Smooth muscle cell of the coronary artery (primary cell): ENCODE measurements at places on chromosomes 5 and 9. TPM values are rescaled to one million over a fixed set of nuclear protein-coding genes. Genes with fewer than 3 reads are reported as not detected.

The PCDHB13 gene
- 0.59 and 0.75 TPM in 2 replicates for total RNA-seq

The MCC gene
- 96.2 and 102 TPM in 2 replicates for total RNA-seq

The PCDHA13 gene
- 0.08 and 0.59 TPM in 2 replicates for total RNA-seq

The ERCC6L2 gene
- total RNA-seq: 38.3 and 56.4 TPM in 2 replicates

The MEGF10 gene
- total RNA-seq: under 0.01 TPM in 2 replicates

The MPDZ gene
- total RNA-seq: 33.0 and 68.1 TPM in 2 replicates

The DRD1 gene
- total RNA-seq: under 0.01 and 0.70 TPM in 2 replicates

The CACNA1B gene
- total RNA-seq: 0.08 TPM in 1 of 2 replicates, not detected in the other

The SLC6A19 gene
- not detected in 2 replicates for total RNA-seq

The CRAT gene
- total RNA-seq: 30.8 and 39.4 TPM in 2 replicates

The IFNA21 gene
- not detected in 2 replicates for total RNA-seq

The DBH gene
- total RNA-seq: not detected in 2 replicates

The TMEM174 gene
- not detected in 2 replicates for total RNA-seq

The MLANA gene
- not detected in 2 replicates for total RNA-seq

The LCN9 gene
- not detected in 2 replicates for total RNA-seq

The NEUROG1 gene
- total RNA-seq: not detected in 2 replicates

The PCDHGB1 gene
- total RNA-seq: 1.5 and 2.4 TPM in 2 replicates

The CATSPER3 gene
- total RNA-seq: 0.08 TPM in 1 of 2 replicates, not detected in the other

The ST6GALNAC4 gene
- 22.9 and 44.7 TPM in 2 replicates for total RNA-seq

The OLFM1 gene
- 0.15 and 4.2 TPM in 2 replicates for total RNA-seq

The LCN6 gene
- total RNA-seq: not detected in 2 replicates

The MYOZ3 gene
- 1.9 TPM in 1 of 2 replicates, not detected in the other for total RNA-seq

The BASP1 gene
- total RNA-seq: 53.4 and 93.1 TPM in 2 replicates

The PRDM9 gene
- not detected in 2 replicates for total RNA-seq

The GLRA1 gene
- not detected in 2 replicates for total RNA-seq

The LHX3 gene
- not detected in 2 replicates for total RNA-seq

The SPINK4 gene
- total RNA-seq: not detected in 2 replicates

The AQP7 gene
- total RNA-seq: 1.6 TPM in 1 of 2 replicates, not detected in the other

The C9 gene
- total RNA-seq: 1.4 TPM in 1 of 2 replicates, not detected in the other

The PSAT1 gene
- 27.0 and 81.6 TPM in 2 replicates for total RNA-seq

The SPOCK1 gene
- total RNA-seq: 273 and 727 TPM in 2 replicates

The DMRTA1 gene
- 0.12 and 0.30 TPM in 2 replicates for total RNA-seq

The PCDHA10 gene
- 0.08 and 1.4 TPM in 2 replicates for total RNA-seq

The TAF11L5 gene
- not detected in 2 replicates for total RNA-seq

The WWC1 gene
- 0.38 and 3.2 TPM in 2 replicates for total RNA-seq

The ELOVL7 gene
- total RNA-seq: under 0.01 TPM in 1 of 2 replicates, not detected in the other

The FIBCD1 gene
- total RNA-seq: 0.12 and 2.4 TPM in 2 replicates

The PCDHB5 gene
- 2.3 and 3.7 TPM in 2 replicates for total RNA-seq

The RAI14 gene
- total RNA-seq: 125 and 131 TPM in 2 replicates
